Fibroblast of upper back skin (primary cell): ENCODE measurements at places on chromosomes 5 and 9.

DNA sequence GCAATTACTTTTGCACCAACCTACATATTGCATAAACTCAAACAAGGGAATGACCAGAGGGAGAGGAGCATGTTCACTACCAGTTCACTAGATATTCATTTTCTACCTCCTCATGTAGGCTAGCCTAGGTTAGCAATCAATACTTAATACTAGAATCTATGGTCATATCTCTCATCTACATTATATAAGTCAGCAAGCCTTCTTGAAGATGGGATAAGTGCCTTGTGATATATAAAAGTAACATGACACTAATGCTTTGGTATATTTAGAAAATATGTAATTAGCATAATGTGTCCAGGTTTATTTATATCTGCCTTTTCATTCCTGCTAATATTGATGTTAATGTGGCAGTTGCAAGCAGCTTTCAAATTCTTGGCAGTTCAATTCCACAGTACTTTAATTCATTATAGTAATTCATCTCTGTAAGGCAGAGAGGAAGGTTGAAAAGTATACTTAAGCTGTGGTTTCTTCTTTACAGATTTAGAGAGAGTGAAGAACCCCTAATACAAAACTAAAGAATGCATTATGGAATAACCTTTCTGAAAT lies 1613.2 kb upstream of the ACO1 start:
- no peak for DNase-seq

DNA sequence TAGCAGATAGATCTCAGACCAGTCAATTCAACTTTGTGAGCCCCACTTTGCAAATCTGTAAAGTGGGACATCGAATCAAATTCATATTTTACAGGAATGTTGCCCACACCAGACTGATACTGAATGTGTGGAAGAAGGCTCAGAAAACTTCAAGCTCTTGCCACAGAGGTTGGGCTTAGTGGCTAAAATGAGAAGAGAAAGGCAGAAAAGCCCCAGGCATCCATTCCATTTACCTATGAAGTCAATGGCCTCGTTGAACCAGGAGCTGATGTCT lies 1.7 kb downstream of the DUSP1 start:
- DNase-seq, result no peak

GRCh38 chr5:153605386-153605785 lies 114.9 kb downstream of the GRIA1 start:
- DNase-seq, result no peak

- DNase-seq, result no peak
Observed at GRCh38 chr5:72290356-72291133, 29.5 kb downstream of the MRPS27 start.

GRCh38 chr5:32836176-32836575 lies 125.1 kb downstream of the NPR3 start:
- no peak for DNase-seq
